ENCODE measurements at places on chromosomes 7 and 10.

GRCh38 chr10:3526727-3527501 lies 258.1 kb downstream of the KLF6 start:
- no peak for DNase-seq

DNA sequence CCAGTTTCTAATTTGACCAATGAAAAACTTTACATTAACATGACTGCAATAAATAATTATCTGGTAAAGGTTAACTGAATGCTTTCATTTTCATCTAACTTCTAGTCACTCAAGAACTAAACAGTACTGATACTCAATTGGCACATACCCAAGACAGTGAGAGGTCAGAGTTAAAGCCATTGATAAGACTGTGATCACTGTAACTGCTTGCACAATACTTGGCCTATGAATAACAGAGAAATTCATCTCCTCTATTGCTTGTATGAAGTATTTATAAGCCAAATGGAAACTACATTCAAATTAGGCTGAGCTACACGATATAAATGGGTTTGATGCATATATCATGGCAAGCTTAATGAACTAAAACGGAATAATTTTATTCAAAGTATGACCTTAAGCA lies 43.0 kb downstream of the HERC4 start:
- no peak for DNase-seq

DNA sequence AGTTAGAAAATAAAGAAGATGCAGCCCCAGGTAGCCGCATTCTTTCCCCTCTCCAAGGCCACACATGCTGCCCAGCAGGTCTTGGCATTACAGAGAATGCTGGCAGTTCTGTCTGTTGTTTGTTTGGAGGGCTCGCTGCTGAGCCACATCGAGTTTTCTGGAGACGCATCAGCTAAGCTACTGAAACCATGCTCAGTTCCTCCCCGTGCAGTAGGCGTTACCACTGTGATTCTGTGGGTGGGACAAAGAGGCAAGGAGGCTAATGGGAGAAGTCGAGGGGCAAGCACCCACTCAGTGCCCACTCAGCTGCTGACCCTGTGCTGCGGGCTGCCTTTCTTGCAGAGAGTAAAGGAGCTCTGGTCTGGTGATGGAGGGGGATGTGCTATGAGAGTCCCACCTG lies 15.5 kb upstream of the GTPBP4 start:
- DNase-seq: no peak

DNA sequence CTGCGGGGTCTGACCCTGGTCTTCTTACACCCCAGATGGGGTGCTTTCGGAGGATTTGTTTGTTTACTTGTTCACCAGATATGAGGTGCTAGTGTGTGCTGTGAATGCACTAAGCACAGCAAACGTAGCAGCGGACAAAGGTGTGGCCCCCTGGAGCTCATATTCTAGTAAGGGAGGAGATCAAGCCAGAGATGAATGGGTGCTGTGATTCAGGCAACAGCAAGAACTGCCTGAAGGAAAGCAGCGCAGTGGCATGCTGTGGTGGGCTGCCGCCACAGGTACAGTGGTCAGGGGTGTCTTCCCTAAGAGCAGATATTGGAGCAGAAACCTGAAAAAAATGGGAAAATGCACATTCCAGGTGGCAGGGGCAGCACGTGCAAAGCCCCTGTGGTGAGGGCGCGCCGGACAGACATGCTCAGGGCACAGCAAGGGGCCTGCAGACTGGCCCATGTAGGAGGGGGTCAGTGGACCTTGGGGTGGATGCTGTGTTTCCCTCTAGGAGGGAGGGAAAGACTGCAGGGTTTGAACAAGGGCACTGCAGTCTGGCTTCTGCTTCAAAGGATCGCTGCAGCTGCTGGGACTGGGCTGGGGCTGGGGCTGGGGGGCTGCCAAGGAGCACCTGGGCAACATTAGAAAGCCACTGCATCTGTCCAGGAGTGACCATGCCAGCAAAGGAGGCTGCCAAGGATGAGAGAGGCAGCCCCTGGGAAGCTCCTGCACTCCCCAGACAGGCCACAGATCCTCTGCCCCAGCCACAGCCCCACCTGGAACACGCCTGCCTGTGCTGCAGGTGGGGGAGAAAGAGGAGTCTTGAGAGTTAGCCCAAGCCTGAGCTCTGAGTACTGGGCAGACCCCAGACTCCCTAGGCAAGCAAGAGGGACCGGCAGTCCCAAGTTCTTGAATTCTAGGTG lies 927 bp upstream of the DEPP1 start:
- no peak for DNase-seq
